Fibroblast of skin of right biceps (primary cell): ENCODE measurements at places on chromosomes 1 and 21.
A peak's percentile ranks its signal among the peaks of the same experiment; 100 is the strongest.

GRCh38 chr1:88985032-88985431 is 7.4 kb downstream of the KYAT3 start:
- DNase-seq, result peak; percentile 92

DNA sequence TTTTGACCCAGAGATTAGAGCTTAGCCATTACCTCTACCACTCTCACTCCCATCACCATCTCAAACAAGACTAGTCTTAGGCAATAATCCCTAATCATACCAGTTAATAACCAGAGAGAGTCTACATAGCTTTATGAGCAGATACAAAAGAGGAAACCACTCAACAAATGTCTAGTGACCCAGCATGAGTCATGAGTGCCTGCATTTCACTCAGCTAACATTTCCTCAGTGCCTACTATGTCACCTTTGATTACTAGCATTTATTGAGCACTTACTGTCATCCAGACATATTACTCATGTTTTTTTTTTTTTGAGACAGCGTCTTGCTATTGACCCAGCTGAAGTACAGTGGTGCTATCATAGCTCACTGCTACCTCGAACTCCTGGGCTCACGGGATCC is 35.9 kb upstream of the GALNT2 start:
- DNase-seq, result peak; percentile 3

DNA sequence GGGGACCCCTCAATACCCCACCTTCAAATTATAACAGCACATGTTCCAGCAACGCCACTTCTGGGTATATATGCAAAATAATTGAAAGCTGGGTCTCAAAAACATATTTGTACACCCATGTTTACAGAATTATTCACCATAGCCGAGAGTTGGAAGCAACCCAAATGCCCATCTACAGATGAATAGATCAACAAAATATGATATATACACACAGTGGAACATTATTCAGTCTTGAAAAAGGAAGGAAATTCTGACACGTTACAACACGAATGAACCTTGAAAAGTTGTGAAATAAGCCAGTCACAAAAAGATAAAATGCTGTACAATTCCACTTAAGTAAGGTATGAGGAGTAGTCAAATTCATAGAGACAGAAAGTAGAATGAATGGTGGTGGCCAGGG is 5.1 kb downstream of the TMCO4 start:
- DNase-seq, result no peak

DNA sequence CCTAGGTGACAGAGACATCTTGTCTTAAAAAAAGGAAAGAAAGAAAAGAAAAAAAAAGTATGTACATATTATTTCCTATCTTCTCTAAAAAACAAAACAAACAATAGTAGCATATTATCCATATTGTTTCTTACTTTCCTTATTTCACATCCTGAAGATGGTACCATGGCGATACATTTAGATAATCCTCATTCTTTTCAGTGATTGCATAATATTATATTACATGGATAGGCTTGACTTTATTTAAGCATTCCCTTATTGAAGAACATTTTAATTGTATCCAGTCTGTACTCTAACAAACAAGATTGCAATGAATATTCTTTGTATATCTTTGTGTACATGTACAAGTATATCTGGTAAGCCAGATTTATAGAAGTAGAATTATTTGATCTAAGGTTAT is 82.9 kb upstream of the PUM1 start:
- no peak for DNase-seq

- no peak for DNase-seq
Measured at GRCh38 chr1:247429496-247429895, 13.5 kb downstream of the NLRP3 start.

DNA sequence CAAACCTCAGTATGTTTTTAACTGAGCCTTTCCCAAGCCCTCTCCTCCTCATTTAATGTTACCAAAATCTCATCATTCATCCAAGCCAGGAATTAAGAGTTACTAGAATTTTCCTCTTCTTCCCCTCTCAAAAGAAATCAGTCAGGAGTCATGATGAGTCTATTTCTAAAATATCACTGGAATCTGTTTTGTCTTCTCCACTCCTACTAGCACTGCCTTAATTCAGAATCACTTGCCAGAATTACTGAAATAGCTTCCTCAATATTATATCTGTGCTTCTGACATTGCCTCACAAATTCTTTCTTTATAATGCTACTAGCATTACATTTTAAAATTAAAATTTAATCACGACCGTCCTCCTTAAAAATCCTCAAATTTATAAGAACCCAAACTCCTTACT is 106.1 kb downstream of the PTGER3 start:
- no peak for DNase-seq

DNA sequence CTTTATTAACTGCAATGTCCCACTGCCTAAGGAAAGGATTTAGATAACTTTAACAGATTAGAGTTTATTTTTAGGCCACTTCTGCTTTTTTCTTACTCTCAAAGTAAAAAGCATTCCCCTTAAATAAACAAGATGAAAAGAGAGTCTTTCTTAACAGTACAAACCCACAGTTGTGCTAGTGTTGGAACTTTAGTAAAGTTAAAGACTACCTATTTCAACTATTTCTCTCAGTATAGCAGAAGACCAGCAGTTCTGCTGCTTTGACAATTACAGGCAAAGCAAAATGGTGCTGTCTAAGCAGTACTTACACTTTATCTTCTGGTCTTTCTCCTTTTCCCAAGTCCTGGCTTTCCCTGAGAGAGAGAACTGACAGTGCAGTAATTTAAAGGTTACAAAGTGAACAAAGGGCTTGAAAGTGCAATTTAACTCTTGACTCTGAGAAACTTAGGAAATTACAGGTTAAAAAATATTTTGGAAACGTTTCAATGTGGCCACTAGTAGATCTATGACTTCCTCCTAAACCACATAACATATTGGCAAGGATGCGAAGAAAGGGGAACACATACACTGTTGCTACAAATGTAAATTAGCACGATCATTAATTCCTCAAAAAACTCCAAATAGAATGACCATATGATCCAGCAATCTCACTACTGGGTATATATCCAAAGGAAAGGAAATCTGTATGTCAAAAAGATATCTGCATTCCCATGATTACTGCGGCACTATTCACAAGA is 135.4 kb upstream of the POGK start:
- DNase-seq, result no peak

GRCh38 chr1:105172788-105173187 is 1423.1 kb downstream of the AMY1C start:
- DNase-seq, result no peak
